ENCODE measurements at places on chromosomes 4 and X.

DNA sequence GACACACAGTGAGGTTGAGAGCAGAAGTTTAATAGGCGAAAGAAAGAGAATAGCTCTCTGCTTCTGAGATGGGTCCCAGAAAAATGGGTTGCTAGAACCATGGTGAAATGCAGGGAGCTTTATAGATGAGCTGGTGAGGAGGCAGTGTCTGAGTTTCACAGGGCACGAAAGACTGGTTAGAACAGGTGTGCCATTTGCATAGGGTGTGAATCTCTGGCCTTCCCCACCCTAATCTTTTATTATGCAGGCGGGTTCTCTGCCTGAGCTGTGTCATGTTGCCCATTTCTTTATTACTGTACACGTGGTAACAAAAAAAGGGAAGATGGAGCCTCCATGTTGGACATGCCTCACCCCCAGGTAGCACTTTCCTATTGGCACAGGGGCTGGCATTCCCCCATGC is 39.1 kb downstream of the FUNDC1 start:
- no peak for DNase-seq

- DNase-seq, result peak; percentile 48
These were observed 19.5 kb upstream of the NFXL1 start for GRCh38 chr4:47933840-47934239.

GRCh38 chr4:13559413-13559812 is 15.1 kb upstream of the NKX3-2 start:
- no peak for DNase-seq

GRCh38 chrX:12441381-12442128 is 303.3 kb downstream of the FRMPD4 start:
- DNase-seq, result no peak

DNA sequence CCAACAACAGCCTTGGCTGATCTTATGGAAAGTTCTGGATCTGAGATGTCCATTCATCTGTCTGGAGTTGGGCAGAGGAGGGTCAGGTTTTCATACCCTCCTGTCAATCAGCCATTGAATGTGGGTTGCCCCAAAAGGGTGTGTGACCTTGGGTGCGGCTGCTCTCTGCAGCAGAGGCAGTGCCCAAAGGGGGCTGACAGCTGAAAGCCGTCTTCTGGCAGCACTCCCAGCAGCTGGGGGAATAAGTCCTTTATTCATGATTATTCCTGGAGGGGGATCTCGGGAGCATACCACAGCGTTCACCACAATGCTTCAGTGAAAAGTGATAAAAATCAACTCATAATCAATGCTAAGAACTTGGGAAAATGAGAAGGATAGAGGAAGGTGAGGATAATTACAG is 54.7 kb downstream of the OTC start:
- no peak for DNase-seq

DNA sequence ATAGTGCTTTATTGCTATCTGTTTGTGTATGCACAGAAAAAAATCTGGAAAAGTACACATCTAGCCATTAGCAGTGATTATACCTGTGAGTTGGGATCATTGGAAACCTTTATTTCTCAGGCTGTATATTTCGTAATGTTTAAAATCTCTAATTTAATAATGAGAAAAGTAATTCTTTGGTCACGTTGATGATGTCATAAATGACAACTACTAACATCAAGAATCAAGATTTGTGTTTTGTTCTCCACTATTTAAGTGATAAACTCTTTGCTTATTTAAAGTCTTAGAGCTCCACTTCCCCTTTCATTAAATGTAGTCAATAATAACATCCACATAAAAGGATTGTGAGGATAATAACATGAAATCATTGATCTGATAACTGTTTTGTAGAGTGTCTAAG is 126.2 kb downstream of the TMA16 start:
- DNase-seq, result no peak

DNA sequence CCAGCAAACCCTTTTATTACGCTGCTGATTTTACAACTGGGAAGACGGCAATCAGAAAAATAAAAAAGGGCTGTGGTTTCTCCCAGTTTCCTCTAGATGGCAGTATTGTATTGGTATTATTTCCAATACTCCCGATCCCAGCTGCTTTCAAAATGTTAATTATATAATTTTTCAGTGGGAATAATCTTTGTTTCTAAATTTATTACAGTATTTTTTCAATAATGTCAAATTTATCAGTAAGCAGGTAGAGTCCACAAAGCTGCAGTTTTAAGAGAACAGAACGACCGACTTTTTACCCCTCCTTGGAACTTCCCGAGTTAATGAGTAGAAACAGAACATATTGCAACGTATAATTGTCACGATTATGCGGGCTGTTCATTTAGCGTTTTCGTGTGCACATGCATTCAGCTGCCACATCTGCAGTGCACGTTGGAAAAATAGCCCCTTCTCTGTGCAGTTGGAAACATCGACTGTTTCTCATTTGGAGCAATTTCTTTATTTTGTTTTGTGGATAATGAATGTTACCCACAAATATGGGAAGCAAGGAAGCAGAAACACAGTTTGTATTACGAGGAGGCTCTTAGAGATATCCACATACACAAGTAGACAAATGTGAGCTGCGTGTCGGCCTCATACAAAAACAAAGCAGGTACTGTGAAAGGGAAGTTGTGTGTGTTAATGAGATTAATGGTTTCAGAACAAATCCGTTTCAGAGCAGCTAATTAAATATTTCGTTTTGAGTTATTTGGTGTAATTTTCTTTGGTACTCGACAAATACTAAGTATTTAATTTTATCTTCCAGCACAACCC is 188.0 kb downstream of the STIM2 start:
- DNase-seq, result peak; percentile 37

- DNase-seq, result peak; percentile 59
These were observed 27.2 kb downstream of the BST1 start for GRCh38 chr4:15729910-15730533.

DNA sequence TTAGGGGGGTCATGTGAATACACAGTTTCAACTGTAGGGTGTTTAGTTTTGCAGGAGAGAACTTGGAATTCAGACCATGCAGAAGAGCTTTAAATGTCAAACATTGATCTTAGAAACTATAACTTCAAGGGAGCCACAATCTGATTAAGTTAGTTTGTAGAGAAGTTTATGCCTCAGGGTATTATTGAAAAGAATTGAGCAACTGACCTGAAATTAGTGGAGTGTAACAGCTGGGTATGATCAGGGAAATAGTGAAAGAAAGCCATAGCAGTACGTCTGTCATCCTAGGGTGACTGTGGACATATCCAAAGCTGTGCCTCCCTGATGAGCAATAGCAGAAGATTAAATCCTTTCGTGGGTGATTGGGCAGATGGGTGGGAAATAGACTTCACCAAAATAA is 63.8 kb downstream of the FAM47B start:
- no peak for DNase-seq

DNA sequence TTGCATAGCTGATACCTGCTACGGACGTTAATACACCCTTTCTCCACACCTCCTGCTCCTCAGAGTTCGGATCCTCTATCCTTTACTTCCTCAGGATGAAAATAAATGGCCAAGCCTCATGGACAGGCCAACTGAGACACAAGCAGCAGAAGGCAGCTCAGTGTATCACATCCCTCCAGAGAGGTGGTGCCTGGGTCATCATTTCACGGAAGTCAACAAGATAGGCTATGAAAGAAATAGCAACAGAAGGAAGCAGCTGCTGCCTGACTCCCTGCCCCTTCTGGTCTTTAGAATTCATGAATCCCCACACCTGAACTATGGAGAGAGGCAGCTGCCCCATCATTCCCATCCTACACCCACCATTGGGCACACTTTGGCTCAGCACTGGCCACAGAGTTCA is 267.1 kb upstream of the ETNPPL start:
- no peak for DNase-seq

GRCh38 chr4:86857341-86858052 is 8.3 kb upstream of the SLC10A6 start:
- DNase-seq, result no peak

DNA sequence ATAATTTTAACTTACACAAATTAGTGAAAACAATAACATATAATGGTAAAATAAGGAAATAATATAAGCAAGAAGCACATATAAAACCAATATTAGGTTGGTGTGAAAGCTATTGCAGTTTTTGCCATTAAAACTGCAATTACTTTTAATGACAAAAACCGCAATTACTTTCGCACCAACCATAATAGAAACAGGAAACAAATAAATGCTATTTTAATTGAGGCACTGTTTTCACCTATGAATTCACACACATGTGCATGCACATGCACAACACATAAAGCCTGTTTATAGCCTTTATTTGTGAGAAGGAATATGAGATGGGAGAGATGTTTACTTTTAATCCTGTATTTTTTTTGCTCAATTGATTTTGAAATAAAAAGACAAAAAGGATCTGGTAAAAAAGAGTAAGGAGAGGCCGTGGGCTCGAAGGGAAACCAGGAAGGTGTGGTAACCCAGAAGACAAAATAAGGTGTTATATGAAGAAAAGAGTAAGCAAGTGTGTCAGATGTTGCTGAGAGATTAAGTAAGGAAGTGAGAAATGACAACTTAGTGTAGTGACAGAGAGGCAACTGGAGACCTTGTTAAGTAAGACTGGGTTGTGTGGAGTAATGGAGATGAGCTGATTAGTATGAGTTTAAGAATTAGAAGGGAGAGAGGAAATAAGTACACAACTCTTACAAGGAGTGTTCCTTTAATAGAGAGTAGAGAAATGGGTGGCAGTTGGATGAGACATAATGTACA is 69.0 kb downstream of the KLHL13 start:
- DNase-seq, result no peak

- no peak for DNase-seq
These were observed 30.6 kb upstream of the GC start for GRCh38 chr4:71814433-71814832.

- DNase-seq, result no peak
These were observed 102.6 kb downstream of the DHRSX start for GRCh38 chrX:2398064-2398656.

DNA sequence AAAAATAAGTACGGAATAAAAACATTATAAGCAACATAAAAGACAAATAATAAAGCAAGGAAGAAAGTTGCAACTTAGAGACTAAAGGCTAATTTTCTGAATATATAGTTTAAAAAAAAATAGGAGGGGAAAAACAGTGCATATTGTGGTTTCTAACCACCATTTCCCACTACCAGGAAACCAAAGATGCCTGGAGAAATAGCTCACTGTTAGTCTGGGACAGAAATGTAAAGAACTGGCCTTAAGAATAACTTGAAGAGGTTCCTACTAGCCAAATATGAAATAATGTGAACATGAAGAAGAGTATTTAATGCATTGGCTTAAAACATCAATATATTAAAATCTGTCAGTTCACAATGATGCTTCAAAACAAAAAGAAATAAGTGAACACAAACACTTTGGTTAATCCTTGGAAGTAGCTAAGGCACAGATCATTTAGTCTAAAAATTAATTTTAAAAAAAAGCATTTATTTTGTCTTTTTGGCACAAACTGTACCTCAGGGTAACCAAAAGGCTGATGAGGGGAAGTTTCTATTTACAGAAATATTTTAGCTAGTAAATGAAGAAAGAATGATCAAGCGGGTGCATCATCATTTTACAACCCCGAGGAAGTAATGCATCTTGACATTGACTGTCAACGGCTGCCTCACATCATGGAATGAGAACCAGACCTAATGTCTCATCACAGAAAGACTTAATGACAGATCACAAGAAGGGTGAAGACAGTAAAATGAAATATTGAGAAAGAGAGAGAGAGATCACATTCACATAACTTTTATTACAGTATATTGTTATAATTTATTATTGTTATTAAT is 297.2 kb upstream of the LDB2 start:
- DNase-seq, result no peak

DNA sequence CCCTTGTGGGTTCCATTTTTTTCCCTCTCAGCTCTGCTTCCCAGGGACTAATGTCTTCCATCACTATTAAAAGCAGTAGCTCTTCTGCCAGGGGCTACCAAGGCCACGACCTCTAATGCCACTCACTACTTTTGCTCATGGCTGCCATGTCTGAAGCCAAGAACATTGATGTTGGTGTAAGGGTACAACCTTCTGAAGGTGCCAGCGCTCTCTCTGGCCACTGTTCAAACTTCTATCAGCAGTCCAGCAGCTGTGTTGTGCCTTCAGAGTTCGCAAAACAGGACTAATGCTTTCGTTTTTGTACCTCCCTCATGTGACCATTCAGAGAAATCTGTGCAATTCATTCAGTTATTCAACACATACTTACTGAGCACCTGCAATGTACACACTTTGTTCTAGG is 121.5 kb upstream of the ENPEP start:
- DNase-seq, result no peak

DNA sequence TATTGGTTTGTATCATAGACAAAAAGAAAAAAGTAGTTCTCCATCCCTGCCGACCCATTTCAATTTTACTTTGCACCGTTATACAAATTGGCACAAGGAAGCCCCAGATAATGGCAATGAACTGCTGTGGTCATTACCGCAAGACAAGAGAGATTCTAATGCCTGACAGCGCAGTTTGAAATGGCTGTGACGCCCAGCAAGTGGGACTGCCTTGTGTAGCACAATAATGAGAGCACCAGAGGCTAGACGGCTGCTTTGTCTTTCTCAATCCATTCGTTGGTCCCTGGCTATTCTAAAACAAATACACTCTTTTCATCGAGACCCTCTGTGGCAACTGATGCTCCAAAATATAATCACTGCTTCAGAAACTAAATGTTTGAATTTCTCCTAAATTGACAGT is 192.4 kb upstream of the NEIL3 start:
- DNase-seq, result no peak

DNA sequence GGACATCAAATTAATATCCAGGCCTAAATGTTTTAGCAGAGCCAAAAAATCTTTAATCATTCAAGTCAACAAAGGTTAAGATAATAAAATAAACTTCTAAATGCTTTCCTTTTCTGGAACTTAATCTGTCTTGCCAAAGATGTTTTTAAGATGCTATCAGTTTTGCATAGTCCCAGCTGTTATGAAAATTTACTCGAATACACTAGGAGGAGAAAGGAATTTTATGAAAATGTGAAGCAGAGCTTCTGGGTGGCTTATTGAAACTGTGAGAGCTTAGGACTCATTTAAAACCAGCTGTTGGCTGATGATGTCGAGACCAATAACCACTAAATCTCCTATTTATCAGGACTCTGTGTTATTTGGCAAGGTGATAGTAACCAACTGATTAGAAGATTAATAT is 202.2 kb upstream of the ETNPPL start:
- DNase-seq, result no peak

GRCh38 chr4:107993969-107994368 is 4.3 kb downstream of the HADH start:
- no peak for DNase-seq

- DNase-seq, result no peak
These were observed 45.9 kb downstream of the TSC22D3 start for GRCh38 chrX:107729558-107730297.

GRCh38 chr4:54548831-54549460 is 108.8 kb upstream of the KIT start:
- DNase-seq, result no peak

DNA sequence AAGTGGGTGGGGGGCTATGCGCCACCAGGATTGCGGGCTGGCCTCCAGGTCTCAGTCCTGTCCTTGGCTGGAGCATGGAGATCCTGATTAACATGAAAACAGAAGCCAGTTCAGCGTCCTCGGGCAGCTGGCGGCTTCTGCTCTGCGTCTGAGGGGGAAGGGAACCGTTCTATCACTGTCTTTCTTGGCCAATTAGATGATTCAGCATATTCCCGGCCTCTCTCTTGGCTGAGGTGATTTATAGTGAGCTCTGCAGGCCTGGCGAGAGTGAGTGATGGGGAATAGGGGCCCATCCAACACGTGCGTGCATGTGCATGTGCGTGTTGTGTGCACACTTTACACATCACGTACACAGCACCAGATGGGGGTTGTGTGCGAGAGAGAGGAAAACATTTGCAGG is 145.8 kb upstream of the ATP6AP2 start:
- DNase-seq, result no peak

- DNase-seq, result no peak
These were observed 151.9 kb downstream of the AFAP1 start for GRCh38 chr4:7787681-7788141.

All from activated CD4-positive, alpha-beta T cell treated with anti-CD3 and anti-CD28 coated beads, Interleukin-2, amount 50 U/mL, for 16 hours (primary cell).